Stimulated activated CD4-positive, alpha-beta T cell treated with anti-CD3 and anti-CD28 coated beads, Interleukin-1b, Interleukin-23, amount 100 ng/mL, for 1 hour (primary cell): ENCODE measurements at places on chromosomes 5 and 9.

DNA sequence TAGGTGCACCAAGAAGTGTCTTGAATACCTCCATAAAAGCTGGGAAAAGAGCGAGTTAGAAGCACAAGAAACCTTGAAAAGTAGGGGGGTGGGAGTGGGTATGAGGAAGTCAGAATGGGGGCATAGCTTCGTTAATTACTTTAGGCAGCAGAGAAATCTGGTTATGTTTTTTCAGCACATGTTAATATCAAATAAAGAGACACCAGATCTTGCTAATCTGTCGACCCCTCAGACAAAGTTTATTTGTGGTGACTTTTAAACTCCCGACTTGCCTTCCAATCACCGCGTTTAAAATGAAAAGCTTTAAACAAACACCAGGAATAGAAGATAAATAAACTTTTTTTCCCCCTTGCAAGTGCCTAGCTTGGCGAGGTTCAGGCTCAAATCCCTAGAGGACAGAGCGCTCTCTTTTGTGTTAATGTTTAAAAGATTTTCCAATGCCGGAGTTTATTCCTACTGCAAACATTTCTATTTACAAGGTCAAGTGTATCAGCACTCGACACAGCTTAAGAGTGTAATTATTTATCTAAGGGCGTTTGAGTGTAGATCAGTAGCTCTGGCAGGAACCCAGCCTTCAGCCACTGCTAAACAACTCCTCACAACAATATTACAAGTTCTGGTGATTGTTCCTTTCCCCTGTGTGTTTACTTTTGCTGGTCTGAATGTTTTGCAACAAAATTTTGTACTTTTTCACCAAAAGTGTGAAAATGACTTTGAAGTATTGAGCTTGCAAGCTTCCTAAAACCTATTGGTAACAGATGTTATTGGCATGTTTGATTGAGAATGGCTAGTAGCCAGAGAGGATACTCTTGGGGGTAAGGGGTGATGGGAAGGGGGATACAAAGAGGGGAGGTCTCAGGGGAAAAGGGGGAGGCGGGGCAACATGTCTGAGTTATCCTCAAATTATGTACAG is 3.8 kb downstream of the GAS1 start:
- no peak for DNase-seq

DNA sequence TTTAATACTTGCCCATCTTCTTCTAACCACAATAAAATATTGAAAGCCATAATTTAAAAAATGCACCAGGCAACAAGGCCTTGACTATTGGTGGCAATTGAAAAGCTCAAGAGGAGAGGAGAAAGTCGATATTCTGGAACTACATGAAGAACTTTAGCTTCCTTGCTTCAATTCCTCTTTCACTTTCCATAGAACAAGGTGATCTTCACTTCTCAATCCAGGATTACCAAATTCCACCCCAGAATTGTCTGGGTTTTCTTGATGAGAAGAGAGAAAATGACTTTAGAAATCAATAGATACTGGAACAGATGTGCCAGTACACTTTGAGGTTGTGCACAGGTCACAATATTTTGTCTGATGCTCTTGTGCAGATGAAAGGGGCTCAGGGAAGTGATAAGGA is 52.2 kb downstream of the PTCD2 start:
- DNase-seq: no peak

- no peak for DNase-seq
Observed at GRCh38 chr5:21689587-21689986, 1163.6 kb downstream of the CDH12 start.

DNA sequence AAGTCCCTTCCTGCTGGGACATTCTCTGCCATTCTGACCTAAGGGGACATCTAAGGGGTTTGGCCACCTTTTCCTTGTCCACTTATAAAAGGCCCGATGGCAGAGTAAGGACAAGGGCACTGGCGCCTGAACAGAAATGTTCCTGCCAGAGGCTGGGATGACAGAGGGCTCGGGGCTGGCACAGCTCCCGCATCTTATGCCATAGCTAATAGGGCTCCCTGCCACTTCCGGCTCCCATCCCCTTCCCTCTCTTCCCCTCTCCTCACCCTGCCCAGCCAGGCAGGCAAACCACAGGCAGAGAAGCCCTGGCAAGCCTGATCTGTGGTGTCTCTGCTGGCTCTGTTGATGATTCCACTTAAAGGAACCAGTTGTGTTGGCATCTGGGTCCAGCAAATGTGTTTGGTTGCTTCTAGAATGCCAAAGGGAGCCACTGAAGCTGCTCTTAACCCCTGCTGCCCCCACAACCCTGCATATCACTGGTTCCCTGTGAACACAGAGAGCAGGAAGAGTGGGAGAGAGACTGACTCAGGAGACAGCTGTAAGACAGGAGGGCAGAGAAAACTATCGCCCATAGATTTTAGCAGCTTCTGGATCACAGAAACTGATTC is 18.4 kb upstream of the ADRA1B start:
- DNase-seq: no peak

DNA sequence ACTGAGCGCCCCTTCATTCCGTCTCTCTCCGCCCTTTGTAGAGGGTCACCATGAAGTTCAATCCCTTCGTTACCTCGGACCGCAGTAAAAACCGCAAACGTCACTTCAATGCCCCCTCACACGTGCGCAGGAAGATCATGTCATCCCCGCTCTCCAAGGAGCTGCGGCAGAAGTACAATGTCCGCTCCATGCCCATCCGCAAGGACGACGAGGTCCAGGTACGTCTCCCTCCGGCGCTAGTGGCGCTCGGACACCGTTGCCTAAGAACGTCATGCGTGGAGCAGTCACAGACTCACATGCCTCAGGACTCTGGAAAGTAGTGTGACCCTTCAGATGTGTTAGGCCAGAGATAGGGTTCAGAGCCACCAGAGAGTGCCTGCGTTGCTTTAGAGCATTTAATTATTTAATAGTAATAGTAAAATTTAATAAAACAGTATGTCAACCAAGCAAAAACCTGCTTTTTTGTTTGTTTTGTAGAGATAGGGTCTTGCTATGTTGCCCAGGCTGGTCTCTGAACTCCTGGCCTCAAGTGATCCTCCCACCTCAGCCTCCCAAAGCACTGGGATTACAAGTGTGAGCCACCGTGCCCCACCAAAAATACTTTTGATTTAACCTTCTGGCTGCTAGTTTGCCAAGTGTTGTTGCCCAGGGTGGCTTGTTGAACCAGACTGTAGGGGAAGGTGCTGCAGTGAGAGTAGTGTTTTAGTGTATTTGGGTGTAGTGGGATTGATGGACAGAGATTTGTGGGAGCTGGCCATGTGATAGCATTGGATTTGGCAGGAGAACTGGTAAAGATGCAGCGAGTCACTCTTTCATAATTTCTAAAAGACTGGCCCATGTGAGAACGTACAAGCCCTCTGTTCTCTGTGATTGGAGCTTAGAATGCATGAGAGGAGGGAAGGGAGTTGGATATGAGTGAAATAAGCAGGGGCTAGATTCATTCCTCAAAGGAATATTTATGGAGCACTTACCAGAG is 888 bp downstream of the RPL26L1 start:
- DNase-seq: no peak

DNA sequence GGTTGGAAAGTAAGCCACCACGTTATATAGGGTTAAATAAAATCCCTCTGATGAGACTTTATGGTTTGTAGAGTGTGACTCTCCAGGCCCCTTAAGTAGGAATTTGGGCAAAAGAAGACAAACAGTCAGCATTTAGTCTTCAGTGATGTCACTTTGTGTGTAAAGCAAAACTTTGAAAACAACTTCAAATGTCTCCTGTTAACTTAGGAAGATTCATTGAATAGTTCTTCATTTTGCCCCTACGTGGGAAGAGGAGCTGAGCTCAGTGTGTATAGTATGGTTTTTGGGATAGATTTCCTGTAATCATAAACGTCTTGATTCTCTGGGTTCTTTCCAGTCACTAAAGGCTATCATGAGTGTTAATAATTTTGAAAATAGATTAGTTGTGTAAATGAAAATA is 101.3 kb downstream of the GADD45G start:
- DNase-seq: no peak

- DNase-seq: no peak
Observed at GRCh38 chr5:122713041-122713440, 61.8 kb upstream of the SNX2 start.

DNA sequence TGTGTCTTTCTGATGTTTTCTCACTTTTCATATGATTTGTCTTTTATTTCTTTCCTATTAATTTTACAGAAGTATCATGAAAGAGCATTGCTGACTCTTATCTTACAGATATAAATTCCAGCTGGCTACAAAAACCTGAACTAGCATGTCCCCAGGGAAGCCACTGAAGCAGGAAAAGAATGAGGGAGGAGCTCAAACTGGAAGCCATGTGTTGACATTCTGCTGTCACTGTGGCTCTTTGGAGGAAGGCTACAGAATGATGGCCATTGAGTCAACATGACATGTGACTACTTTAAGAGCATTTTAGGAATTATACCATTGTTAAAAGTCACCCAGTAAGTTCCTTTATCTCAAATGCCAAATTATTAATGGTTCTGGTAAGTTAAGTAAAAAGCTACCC is 638.3 kb upstream of the DMAC1 start:
- DNase-seq: no peak

- no peak for DNase-seq
Observed at GRCh38 chr9:78573669-78574068, 276.7 kb downstream of the PSAT1 start.

- DNase-seq: no peak
Observed at GRCh38 chr5:1246711-1247431, 21.7 kb downstream of the SLC6A18 start.

DNA sequence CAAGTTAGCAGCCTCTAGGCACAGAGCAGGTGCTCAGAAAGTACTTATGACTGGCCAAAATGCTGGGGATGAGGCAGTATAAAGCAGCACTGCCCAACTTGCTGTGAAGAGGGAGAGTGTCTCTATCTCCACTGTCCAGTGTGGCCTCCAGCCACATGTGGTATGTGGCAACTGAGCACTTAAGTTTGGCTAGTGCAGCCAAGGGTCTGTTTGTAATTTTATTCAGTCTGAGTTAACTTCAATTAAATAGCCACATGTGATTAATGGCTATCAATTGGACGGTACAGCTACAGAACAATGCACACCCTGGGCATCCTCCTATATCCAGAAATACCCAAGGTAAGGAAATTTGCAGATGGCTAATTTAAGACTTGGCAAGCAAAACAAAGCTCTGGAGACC is 26.9 kb downstream of the ROR2 start:
- no peak for DNase-seq

DNA sequence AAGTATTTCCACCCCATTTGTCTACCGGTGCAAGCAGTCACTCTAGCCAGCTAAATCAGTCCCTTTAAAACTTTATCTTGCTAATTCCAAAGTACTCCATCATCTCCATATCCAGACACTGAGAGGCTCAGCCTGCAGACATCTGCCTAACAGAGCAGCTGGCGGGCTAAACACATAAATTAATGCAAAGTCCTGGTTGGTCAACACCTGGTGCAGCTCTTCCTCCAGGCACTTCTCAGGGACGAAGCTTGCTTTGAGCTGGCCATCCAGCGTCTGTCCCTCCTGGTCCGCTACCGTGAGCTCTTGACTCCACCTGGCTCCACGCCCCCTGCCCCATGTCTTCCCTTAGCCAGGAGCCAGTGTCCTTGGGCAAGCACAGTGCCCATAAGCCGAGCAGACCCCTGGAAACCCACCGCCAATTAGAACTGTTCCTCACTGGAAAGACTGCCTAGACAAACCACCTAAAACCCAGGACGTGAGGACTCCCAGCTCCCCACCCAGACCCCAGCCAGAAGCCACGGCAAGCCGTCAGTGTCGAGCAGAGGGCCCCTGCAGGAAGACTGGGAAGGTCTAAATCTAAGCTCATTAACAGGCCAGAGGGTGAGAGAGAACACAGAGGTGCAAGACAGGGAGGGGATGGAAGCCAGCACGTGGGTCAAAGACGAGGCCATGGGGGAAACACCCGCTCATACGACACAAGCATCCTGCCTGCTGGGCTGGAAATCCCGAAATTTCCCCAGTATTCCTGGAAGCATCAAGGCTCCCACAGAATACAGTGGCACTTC is 120.0 kb downstream of the COL23A1 start:
- DNase-seq: no peak

DNA sequence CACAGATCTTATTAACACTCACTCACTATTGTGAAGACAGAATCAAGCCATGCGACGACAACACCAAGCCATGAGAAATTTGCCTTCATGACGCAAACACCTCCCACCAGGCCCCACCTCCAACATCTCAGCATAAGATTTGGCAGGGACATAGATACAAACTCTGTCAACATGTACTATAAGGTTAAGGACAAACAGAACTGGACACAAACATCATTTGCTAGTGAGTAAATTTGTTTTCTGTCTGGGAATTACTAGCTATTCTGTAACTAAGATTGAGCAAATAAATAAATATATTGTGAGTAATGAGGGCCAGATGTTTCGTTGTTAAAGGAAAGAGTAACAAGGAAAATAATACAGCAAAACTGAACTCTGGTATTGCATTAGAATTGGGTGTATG is 15.7 kb upstream of the KCNN2 start:
- DNase-seq: no peak

DNA sequence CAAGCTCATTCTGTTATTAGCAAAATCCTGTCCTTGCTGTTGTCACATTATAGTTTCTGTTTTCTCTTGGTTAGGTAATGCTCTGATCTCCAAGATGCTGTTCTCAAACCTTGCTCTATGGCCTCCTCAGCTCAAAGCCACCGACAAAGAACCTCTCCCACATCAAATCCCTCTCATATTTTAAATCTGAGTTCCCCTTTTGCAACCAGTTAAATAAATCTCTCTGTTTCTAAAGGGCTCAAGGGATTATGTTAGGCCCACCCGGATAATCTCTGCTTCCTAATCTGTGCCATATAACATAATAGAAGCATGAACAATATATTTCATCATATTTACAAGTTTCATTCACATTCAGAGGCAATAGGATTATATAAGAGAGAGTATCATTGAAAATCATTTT is 286.0 kb downstream of the CYLC2 start:
- no peak for DNase-seq
